ENCODE measurements at places on chromosomes 5 and 9.
A peak's percentile ranks its signal among the peaks of the same experiment; 100 is the strongest.

DNA sequence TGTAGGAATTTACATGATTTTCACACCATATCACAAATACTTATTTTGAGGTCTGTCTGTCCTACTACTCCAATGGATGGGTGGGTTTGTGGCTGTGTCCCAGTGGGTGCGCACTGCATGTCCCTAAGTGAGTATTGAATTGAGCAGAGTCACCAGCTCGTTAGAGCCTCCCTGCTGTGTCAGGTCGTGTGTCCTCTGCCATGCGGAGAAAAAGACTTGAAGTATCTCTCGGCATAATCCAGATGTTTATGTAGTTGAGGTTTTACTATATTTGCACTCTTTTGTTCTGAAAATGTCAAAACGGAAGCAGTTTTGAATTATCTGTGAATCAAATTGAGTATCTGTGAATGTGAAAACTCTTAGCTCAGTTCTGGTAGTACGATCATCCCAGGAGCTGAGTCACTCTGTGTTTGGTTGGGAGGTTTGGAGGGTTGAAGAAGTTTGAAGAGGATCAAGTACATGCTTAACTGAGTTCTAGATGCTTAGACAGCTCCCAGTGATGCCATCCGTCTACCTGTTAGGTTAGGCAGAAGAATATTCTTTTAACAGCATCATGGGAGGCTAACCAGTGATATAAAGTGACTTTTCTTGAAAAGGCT lies 194.2 kb downstream of the TENT4A start:
- no peak for DNase-seq

DNA sequence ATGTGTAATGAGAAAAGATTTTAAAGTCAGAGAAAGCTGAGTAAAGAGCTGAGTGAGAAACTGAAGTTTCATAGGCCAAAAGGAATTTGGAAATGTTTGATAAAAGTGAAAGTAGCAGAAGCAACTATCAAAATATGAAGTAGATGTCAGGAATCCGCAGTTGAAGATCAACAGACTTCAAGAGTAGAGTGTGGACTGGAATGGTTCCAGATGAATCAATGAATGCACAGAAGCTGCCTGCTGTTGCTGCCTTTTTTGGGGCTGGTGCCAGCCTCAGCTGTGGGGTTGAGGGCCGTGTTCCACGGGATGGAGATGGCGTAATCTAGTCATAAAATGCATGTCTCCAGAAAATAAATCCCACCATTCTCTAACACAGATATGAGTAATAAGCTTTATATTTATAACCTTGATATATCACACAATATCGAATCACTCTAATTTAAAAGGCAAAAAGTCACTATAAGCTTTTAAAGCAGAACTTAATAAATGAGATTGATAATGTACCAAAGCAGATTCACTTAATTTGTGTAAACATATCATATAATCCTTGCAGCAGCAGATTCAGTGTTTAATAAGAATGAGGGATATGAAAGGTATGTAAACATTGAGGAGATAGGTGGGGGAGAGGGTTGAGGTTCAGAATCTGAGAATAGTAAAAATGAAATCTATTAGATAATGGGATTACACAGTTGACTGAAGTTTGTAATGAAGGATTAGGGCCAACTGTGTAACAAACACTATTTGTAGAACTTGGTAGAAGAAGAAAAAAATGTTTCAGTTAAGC lies 652.3 kb upstream of the FTMT start:
- no peak for DNase-seq

GRCh38 chr5:170650850-170651249 lies 132.7 kb upstream of the GABRP start:
- no peak for DNase-seq

- no peak for DNase-seq
Observed at GRCh38 chr9:116391306-116391900, 237.8 kb downstream of the PAPPA start.

- no peak for DNase-seq
Observed at GRCh38 chr5:135138116-135138850, 104.3 kb upstream of the PITX1 start.

DNA sequence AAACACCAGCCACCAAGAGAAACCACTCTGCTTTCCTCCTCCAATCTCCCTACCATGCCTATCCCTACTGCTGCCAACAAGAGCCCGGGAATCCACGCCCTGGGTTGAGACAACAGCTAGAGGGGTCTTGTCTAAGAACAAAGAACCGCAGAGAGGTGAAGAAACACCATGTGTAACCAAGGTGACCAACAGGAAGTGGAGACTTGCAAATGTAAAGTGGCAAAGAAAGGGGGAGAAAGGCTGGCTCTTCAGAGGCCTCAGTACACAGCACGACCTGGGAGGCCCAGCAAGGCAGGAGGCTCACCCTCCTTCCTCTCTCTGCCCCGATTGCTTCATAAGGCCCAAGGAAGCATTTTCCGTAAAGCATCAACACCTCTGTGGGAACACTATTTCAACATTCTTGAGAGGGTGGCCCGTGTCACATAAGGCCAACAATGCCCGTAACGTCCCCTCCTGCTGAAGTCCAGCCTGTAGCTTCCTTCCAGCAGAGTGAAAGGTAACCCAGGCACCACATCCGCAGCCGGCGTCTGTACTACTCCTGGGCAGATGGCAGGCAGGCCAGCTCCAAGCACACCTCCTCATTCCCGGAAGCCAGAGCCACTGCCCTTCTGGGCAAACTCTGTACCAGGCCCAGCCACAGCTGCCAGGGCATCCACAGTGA lies 18.3 kb downstream of the CCNJL start:
- no peak for DNase-seq

- no peak for DNase-seq
Observed at GRCh38 chr9:81634915-81635516, 54.3 kb downstream of the TLE1 start.

GRCh38 chr9:22425551-22425950 lies 21.1 kb upstream of the DMRTA1 start:
- no peak for DNase-seq

GRCh38 chr5:134594797-134595457 lies 37.7 kb downstream of the SAR1B start:
- peak; percentile 56 for DNase-seq

Data from NCI-H1436 treated with DMSO at 0.1 percent for 48 hours (cell line).